ENCODE measurements at places on chromosomes 1 and 21.

DNA sequence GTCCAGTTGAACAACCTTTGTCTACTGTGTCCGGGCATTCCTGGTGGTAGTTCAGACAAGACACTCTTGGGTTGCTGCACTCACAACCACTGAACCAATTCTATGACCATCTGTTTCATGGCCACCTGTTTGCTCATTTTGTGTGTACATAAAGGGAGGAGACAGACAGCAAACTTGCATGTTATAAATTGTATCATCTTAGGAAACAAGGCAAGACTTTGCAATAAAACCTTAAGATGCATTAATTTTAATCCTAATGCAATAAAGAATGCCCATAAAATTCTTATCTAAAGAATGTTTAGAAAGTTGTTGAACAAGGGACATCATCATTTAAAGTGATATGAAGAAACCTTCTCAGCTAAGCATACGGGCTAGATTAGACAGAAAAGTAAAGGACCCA is 34.8 kb downstream of the ADAM30 start:
- DNase-seq: no peak

GRCh38 chr1:100253552-100253951 is 3.9 kb upstream of the DBT start:
- no peak for DNase-seq

- DNase-seq: no peak
Measured at GRCh38 chr1:112625696-112626095, 6.1 kb downstream of the CAPZA1 start.

DNA sequence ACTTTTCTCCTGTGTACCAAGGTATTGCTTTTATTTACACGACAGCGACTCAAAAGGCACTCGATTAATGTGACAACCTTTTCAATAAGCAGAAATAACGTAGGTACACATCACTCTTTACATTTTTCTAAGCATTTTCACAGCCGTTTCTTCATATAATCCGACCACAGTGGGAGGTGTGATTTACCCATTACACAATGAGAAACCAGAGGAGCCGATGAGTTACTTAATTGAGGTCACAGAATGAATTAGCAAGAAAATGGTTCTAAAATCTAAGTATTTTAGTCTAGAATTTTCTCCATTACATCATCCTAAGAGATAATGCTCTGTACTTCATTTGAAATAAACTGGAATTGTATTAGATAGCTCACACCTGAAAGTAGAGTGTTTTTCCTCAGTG is 71.5 kb downstream of the UMODL1 start:
- DNase-seq: no peak

DNA sequence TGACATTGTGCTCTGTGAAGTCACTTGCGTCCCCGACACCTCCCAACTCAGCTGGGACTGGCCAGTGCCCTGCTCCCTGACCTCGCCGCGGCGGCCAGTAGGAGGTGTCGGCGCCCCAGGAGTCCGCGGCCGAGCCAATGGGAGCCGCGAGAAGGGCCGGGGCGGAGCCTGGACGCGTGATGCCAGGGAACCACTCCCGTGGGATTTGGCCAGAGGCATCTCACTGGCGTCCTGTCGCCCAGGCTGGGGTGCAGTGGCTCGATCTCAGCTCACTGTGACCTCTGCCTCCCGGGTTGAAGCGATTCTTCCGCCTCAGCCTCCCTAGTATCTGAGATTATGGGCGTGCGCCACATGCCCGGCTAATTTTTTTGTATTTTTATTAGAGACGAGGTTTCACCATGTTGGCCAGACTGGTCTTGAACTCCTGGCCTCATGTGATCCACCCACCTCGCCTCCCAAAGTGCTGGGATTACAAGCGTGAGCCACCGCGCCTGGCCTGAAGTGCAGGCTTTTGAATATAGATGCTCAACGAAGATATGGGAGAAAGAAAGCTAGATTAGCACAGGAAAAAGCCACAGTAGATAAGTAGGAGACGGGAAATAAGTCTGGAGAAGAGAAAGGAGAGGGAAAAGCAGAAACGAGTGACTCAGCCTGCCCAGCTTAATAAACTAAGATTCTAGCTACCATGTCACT is 38.0 kb downstream of the ZBTB8OS start:
- peak; percentile 93 for DNase-seq
